ENCODE measurements at places on chromosomes 2 and 18. TPM values are rescaled to one million over a fixed set of nuclear protein-coding genes. Genes with fewer than 3 reads are reported as not detected.

DNA sequence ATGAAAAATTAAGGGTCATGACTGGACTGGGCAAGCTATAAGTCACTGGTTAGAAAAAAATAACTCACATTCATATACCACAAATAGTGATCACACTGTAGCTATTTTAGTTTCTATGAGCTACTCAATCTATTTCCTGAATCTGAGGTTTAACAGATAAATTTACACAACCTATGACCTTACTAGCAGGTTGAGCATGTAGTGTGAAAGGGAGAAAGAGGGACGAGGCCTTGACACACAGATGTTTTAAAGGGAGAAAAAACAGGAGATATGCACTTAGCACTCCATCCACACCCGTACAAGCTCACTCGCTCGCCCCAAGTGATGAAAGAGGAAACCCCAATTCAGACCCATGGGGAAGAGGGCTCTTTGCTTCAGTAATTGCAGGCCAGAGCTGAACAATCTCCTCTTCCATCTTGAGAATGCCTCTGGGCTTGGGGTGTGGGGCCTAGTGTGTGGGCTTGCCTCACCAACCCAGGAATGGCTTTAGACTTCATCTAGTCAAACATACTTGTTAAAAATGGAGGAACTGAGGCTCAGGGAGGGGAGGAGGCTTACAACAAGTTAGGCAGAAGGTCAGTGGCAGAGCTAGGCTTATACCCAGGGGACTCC, 10.7 kb downstream of the CYRIA start:
- DNase-seq: no peak
- no peak overlapping the region for H3K27ac ChIP-seq
- H3K27me3 ChIP-seq: no peaks in the 10 kb centered on the region
- peaks cover 31% of the 10 kb centered on the region for H3K4me1 ChIP-seq
- H3K4me3 ChIP-seq: no peak overlapping the region

GRCh38 chr2:39689876-39690275, 24.2 kb downstream of the TMEM178A start:
- no peaks in the 10 kb centered on the region for H3K27me3 ChIP-seq
- no peak for DNase-seq
- no peak overlapping the region for H3K27ac ChIP-seq

HTR2B gene
- not detected for total RNA-seq

DNA sequence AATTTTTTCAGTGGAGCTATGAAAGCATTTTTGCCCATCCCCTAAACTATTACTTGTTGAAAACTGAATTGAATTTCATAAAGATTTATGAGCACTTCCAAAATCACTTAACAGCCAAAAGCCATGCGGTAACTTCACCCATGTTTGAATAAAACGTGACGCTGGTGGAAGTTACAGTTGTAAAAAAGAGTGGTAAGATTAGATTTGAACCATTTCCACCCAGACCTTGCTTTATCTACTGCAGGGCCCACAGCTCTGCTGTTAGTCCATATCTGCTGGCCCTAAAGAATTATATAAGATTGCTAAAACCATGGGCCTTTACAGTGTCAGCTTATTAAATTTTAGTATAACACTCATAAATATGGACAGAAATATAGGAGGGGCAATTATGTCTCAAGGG, 15.5 kb upstream of the ITGA4 start:
- H3K4me3 ChIP-seq: no peak overlapping the region
- H3K36me3 ChIP-seq: no peaks in the 10 kb centered on the region
- H3K27me3 ChIP-seq: no peaks in the 10 kb centered on the region
- no peak for DNase-seq

C2orf15 gene
- total RNA-seq: 0.59 TPM

DNA sequence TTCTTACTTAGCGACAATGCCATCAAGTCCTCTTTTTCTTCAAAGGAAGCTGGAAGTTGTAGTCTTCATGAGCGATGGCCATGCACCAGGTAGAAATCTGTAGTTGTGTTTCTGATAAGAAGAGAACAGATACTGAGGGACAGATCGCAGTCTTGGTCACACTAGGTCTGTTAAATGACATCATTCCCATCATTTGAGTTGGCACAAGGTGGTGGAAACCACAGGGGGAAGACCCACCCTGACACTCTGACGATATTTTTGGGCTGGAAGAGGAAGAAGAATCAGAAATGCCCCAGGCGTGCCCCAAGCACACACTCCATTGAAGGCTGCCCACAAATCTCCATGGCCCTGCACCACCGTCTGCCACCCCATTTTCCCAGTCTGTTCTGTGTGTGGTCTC, 89.0 kb upstream of the BOD1L2 start:
- H3K4me1 ChIP-seq: no peaks in the 10 kb centered on the region
- H3K27me3 ChIP-seq: peaks cover 4% of the 10 kb centered on the region
- H3K4me3 ChIP-seq: no peak overlapping the region
- H3K36me3 ChIP-seq: no peaks in the 10 kb centered on the region

DNA sequence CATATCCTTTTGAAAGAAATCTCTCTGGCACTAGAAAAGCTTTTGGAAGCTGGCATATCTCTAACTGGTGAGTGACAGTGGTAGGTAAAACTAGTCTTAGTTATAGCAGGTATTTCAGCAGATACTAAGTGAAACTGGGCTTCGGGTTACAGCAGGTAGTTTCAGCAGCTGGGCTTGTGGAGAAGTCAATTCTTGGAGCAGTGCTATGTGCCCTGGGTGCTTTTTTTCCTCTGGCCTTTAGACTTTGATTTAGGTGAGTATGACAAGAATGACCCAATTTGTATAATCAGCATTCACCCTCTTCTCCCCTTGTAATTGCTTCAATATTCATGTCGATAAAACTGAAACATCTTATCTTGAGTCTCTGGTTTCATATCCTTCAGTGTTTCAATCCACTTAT, 123.1 kb downstream of the KYNU start:
- H3K4me1 ChIP-seq: no peaks in the 10 kb centered on the region
- no peaks in the 10 kb centered on the region for H3K27me3 ChIP-seq
- H3K27ac ChIP-seq: no peak overlapping the region
- DNase-seq: no peak
- no peaks in the 10 kb centered on the region for H3K36me3 ChIP-seq

IDH1 gene
- total RNA-seq: 181 TPM

GRCh38 chr2:200467806-200468681, 41.8 kb downstream of the KCTD18 start:
- H3K27me3 ChIP-seq: no peaks in the 10 kb centered on the region

DNA sequence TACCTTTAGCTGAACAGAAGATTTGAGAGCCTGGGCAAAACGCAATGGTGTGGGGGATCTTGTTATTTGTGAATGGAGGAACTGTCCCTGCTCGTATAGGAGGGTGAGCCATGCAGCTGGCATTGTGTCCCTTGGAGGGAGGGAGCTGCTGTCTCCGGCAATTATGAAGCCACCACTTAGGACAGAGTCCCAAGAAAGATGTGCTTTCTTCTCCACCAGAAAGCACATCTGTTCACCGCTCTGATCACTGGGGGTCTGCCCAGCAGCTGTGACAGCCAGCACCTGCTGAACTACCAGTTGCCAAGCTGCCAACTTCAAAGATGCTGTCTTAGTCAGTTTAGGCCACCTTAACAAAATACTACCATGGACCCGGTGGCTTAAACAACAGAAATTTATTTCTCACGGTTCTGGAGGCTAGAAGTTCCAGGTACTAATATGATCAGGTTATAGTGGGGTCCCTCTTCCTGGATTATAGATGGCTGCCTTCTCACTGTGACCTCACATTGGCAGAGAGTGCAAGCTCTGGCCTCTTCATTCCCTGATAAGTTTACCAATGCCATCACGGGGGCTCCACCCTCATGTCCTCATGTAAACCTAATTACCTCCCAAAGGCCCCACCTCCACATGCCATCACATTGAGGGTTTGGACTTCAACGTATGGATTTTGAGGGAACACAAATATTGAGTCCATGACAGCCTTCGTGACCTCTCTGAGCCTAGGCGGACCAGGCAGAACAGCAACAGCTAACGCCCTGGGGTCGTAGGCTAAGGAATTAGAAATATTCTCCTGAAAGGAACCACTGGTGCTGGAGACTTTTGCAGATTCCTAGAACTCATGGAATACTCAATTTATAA, 148.3 kb downstream of the RHBDD1 start:
- DNase-seq: no peak
- no peaks in the 10 kb centered on the region for H3K27me3 ChIP-seq
- no peaks in the 10 kb centered on the region for H3K36me3 ChIP-seq
- H3K4me3 ChIP-seq: no peak overlapping the region
- H3K4me1 ChIP-seq: no peaks in the 10 kb centered on the region
- H3K27ac ChIP-seq: no peak overlapping the region

DNA sequence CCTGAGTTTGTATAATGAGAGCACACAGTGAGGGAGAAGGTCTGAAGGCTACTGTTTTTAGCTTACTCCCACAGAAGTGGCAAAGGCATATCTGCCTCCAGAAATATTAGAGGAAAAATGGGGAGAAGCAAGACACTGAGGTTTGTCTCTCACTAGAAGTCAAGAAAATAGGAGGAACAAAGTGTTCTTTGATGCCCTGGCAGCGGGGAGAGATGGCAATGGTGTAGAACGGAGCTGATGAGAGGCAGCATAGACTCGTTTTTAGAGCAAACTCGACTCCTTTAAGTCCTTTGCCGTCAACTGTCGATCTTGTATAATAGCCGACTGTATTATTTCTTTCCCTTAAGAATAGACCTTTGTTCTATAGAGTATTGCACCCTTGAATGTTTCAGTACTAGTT, 73.8 kb downstream of the ANKRD44 start:
- no peaks in the 10 kb centered on the region for H3K27me3 ChIP-seq
- no peak overlapping the region for H3K27ac ChIP-seq
- H3K36me3 ChIP-seq: no peaks in the 10 kb centered on the region
- no peak for DNase-seq

DNA sequence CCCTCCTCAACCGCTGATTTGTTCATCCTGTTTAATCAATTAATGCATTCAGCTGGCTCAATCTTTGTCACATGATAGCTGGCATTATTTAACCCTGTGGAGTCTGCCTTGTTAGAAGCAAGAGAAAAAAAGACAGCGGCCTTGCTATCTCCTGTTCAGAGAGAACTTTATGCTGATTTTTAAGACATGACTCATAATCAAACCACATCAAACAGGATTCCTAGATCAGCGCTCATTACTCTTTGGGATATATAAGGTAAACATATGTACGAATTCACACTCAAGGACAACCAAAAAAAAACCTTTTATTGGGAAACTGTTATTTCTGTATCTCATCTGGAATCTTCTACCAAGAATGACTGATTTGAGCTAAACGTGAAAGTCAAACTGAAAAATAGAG, 195.1 kb downstream of the C1D start:
- peak; percentile 84 for DNase-seq
- no peaks in the 10 kb centered on the region for H3K36me3 ChIP-seq
- no peak overlapping the region for H3K4me3 ChIP-seq
- H3K27me3 ChIP-seq: no peaks in the 10 kb centered on the region

DNA sequence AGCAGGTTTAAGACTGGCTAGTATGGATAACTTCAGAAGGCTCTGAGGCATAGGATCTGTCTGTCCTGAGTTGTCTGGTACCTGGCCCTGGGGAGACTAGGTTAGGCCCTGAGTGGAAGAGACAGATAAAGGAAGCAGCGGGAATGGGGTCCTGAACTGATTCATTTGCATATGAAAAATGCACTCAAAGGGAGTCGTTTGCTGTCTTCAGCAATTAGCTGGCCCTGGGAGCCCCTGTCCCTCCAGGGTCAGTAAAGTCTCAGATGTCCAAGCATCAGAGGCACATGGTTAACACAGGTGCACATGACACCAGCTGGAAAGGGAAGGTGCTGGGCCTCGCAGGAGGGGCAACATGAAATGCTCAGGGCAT, 172.4 kb downstream of the ACOXL start:
- peaks cover 9% of the 10 kb centered on the region for H3K27me3 ChIP-seq
- H3K4me3 ChIP-seq: no peak overlapping the region
- no peaks in the 10 kb centered on the region for H3K4me1 ChIP-seq
- no peak overlapping the region for H3K27ac ChIP-seq
- DNase-seq: no peak
